Upper lobe of right lung (tissue), 1 donor: ENCODE measurements at places on chromosomes 16 and 17. TPM values are rescaled to one million over a fixed set of nuclear protein-coding genes. Genes with fewer than 3 reads are reported as not detected.

DNA sequence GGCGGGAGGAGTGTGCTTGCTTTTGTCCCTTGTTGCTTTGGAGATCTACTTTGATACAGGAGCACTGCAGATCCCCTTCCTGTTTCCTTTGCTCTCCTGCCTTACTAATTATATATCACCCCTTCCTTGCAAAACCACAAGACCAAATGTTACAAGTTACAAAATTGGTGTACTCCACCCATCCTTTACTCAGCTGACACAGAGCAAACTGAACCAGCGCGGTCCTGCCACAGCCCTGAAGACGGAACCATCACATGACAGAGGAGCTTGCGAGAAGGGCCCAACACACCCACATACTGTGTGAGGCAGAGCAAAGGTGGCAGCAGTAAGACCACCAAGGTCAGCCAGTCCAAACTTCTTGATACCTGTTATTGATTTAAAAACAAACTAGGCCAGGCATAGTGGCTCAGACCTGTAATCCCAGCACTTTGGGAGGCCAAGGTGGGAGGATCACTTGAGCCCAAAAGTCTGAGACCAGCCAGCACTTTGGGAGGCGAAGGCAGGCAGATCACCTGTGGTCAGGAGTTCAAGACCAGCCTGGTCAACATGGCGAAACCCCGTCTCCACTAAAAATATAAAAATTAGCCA, 33.2 kb downstream of the CYTH1 start:
- peak overlapping the region; percentile 75 for H3K27ac ChIP-seq
- H3K27me3 ChIP-seq: no peaks in the 10 kb centered on the region
- H3K4me1 ChIP-seq: peaks cover 77% of the 10 kb centered on the region
- no peak overlapping the region for H3K4me3 ChIP-seq
- DNase-seq: peak; percentile 81

DNA sequence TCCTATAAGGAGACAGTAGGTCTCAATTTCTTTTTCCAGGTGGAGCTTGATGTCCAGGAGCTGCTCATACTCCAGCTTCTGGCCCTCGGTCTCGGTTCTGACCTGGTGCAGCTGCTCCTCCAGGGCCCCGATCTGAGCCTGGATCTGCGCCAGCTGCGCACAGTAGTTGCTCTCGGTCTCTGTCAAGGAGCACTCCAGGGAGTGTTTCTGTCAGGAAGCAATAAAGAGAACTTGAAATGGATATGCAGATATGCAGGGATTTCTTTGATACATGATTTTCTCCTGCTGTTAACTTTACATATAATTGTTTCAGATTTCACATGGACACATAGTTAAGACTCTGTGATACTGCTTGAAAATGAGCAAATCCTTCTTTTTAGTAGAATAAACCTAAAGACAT, 4.7 kb downstream of the KRT25 start:
- H3K4me1 ChIP-seq: no peaks in the 10 kb centered on the region
- H3K27ac ChIP-seq: no peak overlapping the region
- H3K36me3 ChIP-seq: no peaks in the 10 kb centered on the region
- DNase-seq: no peak
- H3K4me3 ChIP-seq: no peak overlapping the region
- peaks cover 5% of the 10 kb centered on the region for H3K27me3 ChIP-seq

GRCh38 chr17:69447726-69448125, 33.2 kb downstream of the MAP2K6 start:
- H3K4me1 ChIP-seq: no peaks in the 10 kb centered on the region
- H3K36me3 ChIP-seq: no peaks in the 10 kb centered on the region
- no peak overlapping the region for H3K4me3 ChIP-seq
- H3K27ac ChIP-seq: no peak overlapping the region
- H3K27me3 ChIP-seq: no peaks in the 10 kb centered on the region
- DNase-seq: no peak

GRCh38 chr16:29738514-29738913, 7.3 kb downstream of the C16orf54 start:
- no peak overlapping the region for H3K4me3 ChIP-seq
- DNase-seq: no peak
- H3K27ac ChIP-seq: no peak overlapping the region
- no peaks in the 10 kb centered on the region for H3K4me1 ChIP-seq
- H3K27me3 ChIP-seq: no peaks in the 10 kb centered on the region

DNA sequence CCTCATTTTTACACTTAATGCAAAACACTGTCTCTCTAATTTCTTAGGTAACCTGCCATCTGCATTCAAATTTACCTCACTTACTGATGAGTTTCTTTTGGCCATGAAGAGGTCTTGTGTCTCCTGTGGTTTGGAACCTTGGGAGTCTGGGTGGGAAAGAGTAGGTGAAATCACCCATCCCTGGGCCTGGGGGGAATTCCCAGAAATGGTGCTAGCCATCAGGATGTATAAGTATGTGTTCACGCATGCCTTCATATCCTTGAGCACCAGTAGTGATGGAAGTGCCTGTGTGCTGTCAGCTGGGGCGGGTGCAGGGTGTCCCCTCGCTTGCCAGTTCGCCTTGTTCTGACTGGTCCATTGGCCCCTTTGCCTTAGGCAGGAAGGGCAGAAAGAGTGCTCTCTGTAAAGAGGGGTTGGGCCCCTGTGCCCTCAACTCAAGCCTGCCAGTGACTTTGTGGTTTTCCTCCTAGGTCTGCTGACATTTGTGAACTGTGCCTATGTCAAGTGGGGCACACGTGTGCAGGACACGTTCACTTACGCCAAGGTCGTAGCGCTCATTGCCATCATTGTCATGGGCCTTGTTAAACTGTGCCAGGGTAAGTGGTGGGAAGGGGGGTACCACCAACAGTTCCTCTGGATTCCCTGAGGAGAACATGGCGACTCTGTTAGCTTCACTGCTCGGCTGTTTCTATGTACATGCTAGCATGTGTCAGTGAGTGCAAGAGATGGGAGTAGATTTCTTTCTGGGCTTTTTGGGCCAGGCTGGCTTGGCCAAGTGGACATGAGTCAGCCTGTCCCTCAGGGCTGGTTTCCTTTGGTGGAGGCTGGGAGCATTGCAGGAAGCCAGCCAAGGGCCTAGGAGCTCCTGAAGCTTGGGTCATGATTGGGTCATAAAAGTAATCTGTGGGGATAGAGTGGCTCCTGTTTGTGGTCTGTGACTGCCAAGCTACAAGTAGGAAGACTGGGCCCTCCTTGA, 23.2 kb downstream of the SLC7A6OS start:
- no peaks in the 10 kb centered on the region for H3K27me3 ChIP-seq
- H3K27ac ChIP-seq: peak overlapping the region; percentile 48
- no peak overlapping the region for H3K4me3 ChIP-seq
- peaks cover 74% of the 10 kb centered on the region for H3K4me1 ChIP-seq
- DNase-seq: no peak
- peaks cover 31% of the 10 kb centered on the region for H3K36me3 ChIP-seq

DNA sequence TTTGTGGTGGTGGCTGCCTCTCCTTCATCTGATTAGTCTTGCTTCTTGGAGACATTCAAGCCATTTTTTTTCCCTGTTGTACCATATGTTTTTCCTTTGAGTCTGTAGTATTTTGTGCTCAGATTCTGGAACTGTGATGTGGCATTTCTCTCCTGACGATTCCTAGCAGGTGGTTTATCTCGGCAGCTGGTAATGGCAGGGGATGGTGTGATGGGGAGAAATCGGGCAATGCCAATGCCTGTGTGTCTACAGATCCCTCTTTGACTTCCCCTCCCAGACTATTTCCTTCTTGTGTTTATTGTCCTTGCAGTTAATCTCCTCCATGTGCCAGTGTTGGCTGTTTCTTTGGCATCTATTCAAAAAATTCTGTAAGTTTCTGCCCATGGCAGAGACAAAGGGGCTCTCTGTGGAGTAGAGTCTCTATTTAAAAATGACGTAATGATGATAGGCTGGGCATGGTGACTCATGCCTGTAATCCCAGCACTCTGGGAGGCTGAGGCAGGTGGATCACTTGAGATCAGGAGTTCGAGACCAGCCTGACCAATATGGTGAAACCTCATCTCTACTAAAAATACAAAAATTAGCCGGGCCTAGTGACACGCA, 90.2 kb upstream of the ERCC4 start:
- H3K4me1 ChIP-seq: no peaks in the 10 kb centered on the region
- H3K27me3 ChIP-seq: no peaks in the 10 kb centered on the region
- H3K27ac ChIP-seq: no peak overlapping the region
- H3K36me3 ChIP-seq: no peaks in the 10 kb centered on the region

- H3K4me3 ChIP-seq: no peak overlapping the region
- no peaks in the 10 kb centered on the region for H3K36me3 ChIP-seq
- H3K27me3 ChIP-seq: peaks cover 27% of the 10 kb centered on the region
- H3K27ac ChIP-seq: no peak overlapping the region
- DNase-seq: no peak
Measured at GRCh38 chr17:44820631-44821212, 9.4 kb downstream of the GJC1 start.

- no peak for DNase-seq
- no peak overlapping the region for H3K4me3 ChIP-seq
- no peaks in the 10 kb centered on the region for H3K27me3 ChIP-seq
- H3K36me3 ChIP-seq: no peaks in the 10 kb centered on the region
Measured at GRCh38 chr17:69962436-69962995, 112.5 kb upstream of the KCNJ16 start.

DNA sequence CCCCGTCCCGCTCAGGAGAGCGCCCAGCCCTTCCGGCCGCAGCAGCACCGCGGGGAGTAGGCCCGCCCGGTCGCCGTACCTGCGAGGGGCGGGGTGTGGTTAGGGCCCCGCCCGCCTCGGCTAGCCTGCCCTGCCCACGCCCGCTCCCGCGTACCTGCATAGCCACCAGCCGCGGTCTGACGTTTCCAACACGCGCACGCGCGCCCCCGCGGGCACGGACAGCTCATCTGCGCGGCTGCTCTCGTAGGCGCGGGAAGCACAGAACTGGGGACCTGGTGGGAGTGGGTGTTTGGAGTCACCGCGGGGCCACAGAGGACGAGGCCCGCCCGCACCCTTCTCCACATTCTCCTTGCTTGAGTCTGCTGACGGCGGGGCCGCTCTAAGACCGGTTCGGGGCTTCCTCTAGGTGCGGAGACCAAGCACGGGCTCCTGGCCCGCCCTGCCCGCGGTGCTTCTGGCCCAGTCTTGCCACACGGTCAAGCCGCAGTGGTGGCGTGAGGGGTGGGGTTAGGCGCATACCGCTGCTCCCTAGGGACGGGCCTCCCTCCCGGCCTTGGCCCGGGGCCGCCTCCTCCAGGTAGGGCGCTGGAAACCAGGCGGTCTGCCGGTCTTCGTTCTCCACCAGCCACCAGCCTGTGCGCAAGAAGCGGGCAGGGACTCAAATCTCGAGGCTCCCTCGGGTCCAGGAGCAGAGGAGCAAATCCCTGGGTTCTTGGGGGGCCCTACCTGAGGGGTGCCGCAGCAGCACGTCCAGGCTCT, 1.8 kb downstream of the NOXO1 start:
- H3K27me3 ChIP-seq: peaks cover 42% of the 10 kb centered on the region
- peak overlapping the region; percentile 65 for H3K27ac ChIP-seq
- DNase-seq: peak; percentile 95
- H3K36me3 ChIP-seq: peaks cover 40% of the 10 kb centered on the region

DNA sequence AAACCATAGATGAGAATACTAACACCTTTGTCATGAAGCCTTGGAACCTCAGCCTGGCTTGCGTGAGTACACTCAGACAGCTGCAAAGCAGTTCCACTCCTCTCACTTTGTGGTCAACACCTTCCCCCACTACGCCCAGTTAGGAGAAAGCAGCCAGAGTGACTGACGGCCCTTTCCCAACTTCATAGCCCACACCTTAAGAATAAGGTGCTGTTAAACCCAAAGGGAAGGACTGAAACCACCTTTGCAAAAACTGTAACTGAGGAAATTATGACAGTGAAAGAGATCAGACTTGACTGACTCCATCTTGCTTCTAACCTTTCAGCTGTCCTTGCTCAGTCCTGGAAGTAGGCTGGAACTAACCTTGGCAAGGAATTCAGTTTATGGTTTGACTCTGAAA, 13.7 kb downstream of the N4BP1 start:
- no peak overlapping the region for H3K4me3 ChIP-seq
- peaks cover 53% of the 10 kb centered on the region for H3K4me1 ChIP-seq
- H3K27me3 ChIP-seq: no peaks in the 10 kb centered on the region
- no peaks in the 10 kb centered on the region for H3K36me3 ChIP-seq
- DNase-seq: no peak
- no peak overlapping the region for H3K27ac ChIP-seq

Gene KRTAP2-2
- total RNA-seq: not detected

Gene KCNH6
- total RNA-seq: not detected

Gene UTS2R
- total RNA-seq: not detected

Gene CCR7
- total RNA-seq: 1.1 TPM
